ENCODE measurements at places on chromosomes 12 and 14. TPM values are rescaled to one million over a fixed set of nuclear protein-coding genes. Genes with fewer than 3 reads are reported as not detected.

DNA sequence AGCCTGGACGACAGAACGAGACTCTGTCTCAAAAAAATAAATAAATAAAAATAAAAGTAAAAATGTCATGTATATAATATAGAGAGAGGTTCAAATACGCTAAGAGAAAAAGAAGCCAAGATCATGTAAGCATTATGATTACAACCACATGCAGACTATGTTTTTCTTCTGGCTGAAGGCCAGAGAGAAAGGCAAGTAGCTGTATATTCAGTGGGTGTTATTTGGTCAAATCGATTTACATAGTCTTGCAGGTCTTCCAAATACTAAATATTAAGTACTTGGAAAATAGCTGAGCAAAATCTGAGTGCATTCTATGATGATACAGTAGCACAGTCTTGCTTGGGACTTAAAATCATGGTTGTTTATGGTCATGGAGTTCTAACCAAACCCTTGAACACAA, 758.0 kb downstream of the DIO2 start:
- no peak overlapping the region for H3K27ac ChIP-seq
- no peaks in the 10 kb centered on the region for H3K4me1 ChIP-seq
- no peak overlapping the region for H3K4me3 ChIP-seq
- no peak for DNase-seq

The MMP19 gene
- 3.0 TPM for total RNA-seq

The RERG gene
- 6.5 TPM for total RNA-seq

DNA sequence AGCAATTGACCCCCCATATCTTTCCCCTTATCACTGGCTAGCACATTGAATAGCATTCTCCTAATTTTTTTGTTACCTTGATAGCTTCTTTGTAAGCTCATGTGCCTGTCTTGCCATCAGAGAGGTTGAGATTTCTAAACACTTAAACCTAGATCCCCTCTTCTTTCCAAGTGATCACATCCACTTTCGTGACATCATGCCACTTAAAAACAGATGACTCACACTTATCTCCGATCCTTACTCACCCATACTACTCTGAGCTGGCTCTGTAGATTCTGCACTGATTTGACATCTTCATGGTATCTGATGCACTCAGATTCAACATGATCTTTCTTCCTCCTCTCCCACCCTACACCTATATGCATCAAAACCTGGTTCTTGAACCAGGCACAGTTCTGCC, 10.5 kb downstream of the GPR137C start:
- H3K4me1 ChIP-seq = no peaks in the 10 kb centered on the region
- H3K27ac ChIP-seq = no peak overlapping the region

- no peaks in the 10 kb centered on the region for H3K27me3 ChIP-seq
- H3K4me1 ChIP-seq = peaks cover 30% of the 10 kb centered on the region
- H3K36me3 ChIP-seq = no peaks in the 10 kb centered on the region
- H3K27ac ChIP-seq = peak overlapping the region; percentile 90
- H3K4me3 ChIP-seq = peak overlapping the region; percentile 68
- DNase-seq = no peak
Observed at GRCh38 chr14:50829489-50830043, 1.4 kb downstream of the NIN start.

GRCh38 chr12:1469070-1469469, 125.3 kb downstream of the FBXL14 start:
- no peak overlapping the region for H3K27ac ChIP-seq
- no peak overlapping the region for H3K4me3 ChIP-seq
- no peaks in the 10 kb centered on the region for H3K27me3 ChIP-seq
- peaks cover 7% of the 10 kb centered on the region for H3K4me1 ChIP-seq
- DNase-seq = no peak

GRCh38 chr12:132075026-132075713, 68.9 kb downstream of the DDX51 start:
- no peaks in the 10 kb centered on the region for H3K4me1 ChIP-seq
- H3K4me3 ChIP-seq = no peak overlapping the region
- DNase-seq = no peak
- H3K27me3 ChIP-seq = no peaks in the 10 kb centered on the region

DNA sequence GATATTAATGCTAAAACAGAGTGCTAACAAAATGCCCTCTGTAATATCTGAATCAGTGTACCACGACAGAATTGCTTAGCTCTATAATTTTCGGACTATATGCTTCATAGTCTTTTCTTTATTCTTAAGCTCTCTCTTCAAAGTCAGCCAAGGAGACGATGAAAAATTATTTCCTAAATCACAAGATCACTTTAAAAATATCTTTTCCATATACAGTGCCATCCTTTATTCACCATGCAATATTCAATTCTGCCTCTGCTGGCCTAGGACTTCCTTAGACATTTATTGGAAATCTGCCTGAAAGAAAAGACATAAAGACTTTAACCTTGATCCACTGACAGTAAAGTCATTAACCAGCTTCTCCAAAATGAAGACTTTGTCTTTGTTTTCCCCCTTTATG, 238.9 kb upstream of the BTG1 start:
- H3K4me3 ChIP-seq = no peak overlapping the region
- no peaks in the 10 kb centered on the region for H3K4me1 ChIP-seq
- H3K36me3 ChIP-seq = no peaks in the 10 kb centered on the region
- DNase-seq = no peak
- H3K27me3 ChIP-seq = no peaks in the 10 kb centered on the region
- H3K27ac ChIP-seq = no peak overlapping the region

DNA sequence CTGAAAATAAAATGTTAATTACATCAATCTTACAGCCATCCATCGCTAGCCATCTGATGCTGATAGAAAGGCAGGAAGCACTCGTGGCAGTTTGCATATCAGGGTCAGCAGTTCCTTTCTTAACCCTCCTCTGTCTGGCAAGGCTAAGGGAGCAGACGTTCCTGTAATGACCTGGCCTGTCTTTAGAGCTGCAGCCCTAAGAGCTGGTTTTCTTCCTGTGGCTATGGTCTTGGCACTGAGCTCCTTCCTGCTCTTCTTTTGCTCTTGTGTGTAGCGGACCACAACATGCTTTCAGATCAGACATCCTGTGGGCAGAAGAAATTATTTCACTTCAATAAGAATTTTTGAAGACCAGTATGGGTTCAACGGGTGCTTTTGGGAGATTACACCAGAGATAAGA, 170.4 kb downstream of the DAD1 start:
- no peaks in the 10 kb centered on the region for H3K4me1 ChIP-seq
- no peak overlapping the region for H3K27ac ChIP-seq
- no peak overlapping the region for H3K4me3 ChIP-seq
- H3K36me3 ChIP-seq = no peaks in the 10 kb centered on the region

GRCh38 chr12:45725631-45726602, 3.6 kb upstream of the ARID2 start:
- no peaks in the 10 kb centered on the region for H3K27me3 ChIP-seq
- H3K27ac ChIP-seq = peak overlapping the region; percentile 98
- DNase-seq = no peak
- no peaks in the 10 kb centered on the region for H3K36me3 ChIP-seq
- peaks cover 33% of the 10 kb centered on the region for H3K4me1 ChIP-seq
- H3K4me3 ChIP-seq = peak overlapping the region; percentile 82

- H3K27me3 ChIP-seq = no peaks in the 10 kb centered on the region
- no peaks in the 10 kb centered on the region for H3K4me1 ChIP-seq
- H3K36me3 ChIP-seq = no peaks in the 10 kb centered on the region
- H3K27ac ChIP-seq = no peak overlapping the region
Observed at GRCh38 chr12:22310709-22311108, 23.8 kb downstream of the ST8SIA1 start.

DNA sequence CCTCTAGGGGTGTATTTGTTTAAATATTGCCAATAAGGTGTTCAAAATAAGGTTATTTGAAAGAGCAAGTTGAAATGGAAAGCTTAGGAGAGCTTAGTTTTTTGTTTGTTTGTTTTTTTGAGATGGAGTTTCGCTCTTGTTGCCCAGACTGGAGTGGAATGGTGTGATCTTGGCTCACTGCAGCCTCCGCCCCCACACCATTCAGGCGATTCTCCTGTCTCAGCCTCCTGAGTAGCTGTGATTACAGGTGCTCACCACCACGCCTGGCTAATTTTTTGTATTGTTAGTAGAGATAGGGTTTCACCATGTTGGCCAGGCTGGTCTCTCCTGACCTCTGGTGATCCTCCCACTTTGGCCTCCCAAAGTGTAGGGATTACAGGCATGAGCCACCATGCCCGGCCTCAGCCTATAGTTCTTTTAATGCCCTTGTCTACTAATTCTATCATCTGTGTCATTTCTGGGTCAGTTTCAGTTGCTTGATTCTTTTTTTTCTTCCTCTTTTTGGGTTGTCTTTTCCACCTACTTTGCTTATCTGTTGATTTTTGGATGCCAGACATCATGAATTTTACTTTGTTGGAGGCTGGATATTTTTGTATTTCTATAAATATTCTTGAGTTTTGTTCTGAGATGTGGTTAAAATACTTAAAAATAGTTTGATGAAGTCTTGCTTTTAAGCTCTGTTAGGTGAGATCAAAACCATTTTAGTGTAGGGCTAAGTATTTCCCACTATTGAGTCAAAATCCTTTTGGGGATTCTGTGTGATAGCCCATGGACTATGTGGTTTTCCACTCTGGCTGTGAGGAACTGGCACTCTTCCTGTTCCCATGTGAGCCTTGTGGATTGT, 18.7 kb downstream of the RCOR1 start:
- H3K4me3 ChIP-seq = no peak overlapping the region
- no peak for DNase-seq
- H3K4me1 ChIP-seq = peaks cover 22% of the 10 kb centered on the region
- no peaks in the 10 kb centered on the region for H3K27me3 ChIP-seq

DNA sequence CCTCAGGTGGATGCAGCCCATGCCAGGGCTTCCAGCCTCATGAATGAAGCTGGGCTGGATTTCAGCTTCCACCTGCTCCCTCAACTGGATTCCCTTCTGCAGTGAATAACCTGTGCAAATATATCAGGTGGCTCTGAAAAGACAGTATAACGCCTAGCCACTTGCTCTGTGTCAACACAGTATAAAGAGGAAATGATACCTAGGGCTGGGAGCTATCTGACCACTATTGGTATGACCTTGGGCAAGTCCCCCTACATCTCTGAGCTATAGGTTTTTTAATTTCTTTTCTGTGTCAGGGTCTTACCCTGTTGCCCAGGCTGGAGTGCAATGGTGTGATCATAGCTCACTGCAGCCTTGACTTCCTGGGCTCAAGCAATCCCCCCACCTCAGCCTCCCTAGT, 19.8 kb downstream of the ISM2 start:
- no peak overlapping the region for H3K27ac ChIP-seq
- H3K36me3 ChIP-seq = no peaks in the 10 kb centered on the region
- no peaks in the 10 kb centered on the region for H3K27me3 ChIP-seq
- no peaks in the 10 kb centered on the region for H3K4me1 ChIP-seq

DNA sequence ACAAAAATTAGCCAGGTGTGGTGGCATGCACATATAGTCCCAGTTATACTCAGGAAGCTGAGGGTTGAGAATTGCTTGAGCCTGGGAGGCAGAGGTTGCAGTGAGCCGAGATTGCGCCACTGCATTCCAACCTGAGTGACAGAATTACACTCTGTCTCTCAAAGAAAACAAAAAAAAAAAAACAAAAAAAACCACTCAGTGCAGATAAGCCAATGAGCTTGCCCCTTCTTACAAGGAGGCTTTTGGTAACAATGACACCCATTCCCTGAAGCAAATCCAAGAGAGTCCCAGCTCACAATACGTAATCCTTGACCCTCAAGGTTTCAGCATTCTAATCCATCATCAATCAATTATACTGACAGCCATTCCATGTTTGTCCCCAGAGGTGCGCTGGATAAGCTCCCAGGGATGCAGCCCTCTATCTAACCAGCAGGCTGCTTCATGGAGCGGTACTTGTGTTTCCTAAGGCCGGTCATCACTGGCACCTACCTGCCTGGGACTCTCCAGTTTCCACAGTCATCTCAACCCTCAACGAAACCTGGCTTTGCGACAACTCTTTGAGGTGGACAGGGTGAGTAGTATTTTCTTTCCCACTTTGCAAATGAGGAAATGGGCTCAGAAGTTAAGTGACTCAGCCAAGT, 12.4 kb downstream of the GCN1 start:
- H3K36me3 ChIP-seq = peaks cover 74% of the 10 kb centered on the region
- peaks cover 27% of the 10 kb centered on the region for H3K4me1 ChIP-seq
- H3K27ac ChIP-seq = peak overlapping the region; percentile 81
- peak; percentile 77 for DNase-seq
- no peaks in the 10 kb centered on the region for H3K27me3 ChIP-seq

GRCh38 chr14:73467377-73467776, 9.0 kb upstream of the NUMB start:
- DNase-seq = no peak
- no peak overlapping the region for H3K27ac ChIP-seq
- H3K4me3 ChIP-seq = no peak overlapping the region
- no peaks in the 10 kb centered on the region for H3K36me3 ChIP-seq

- DNase-seq = no peak
- no peak overlapping the region for H3K4me3 ChIP-seq
- H3K27me3 ChIP-seq = no peaks in the 10 kb centered on the region
- H3K27ac ChIP-seq = no peak overlapping the region
Observed at GRCh38 chr14:68182492-68182891, 362.9 kb downstream of the RAD51B start.

The PGAM5 gene
- total RNA-seq = 36.6 TPM

DNA sequence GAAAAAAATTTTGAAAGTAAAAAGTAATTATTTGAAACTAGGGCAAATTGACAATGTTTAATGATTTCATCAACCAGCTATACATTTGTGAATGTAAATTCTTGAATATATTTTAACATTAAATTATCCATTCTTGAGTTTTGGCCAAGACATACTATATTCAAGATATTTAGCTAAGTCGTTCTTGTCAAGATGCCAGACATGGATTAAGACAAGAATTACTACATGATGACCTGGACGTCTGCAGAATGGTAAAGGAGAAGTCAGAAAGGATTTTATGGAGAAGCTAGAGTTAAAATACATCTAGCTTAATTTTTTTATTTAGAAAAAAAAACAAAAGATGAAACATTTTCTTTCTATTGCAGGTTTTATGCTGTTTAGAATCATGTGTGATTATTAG, 255.8 kb downstream of the TMTC2 start:
- no peaks in the 10 kb centered on the region for H3K36me3 ChIP-seq
- no peaks in the 10 kb centered on the region for H3K27me3 ChIP-seq
- no peaks in the 10 kb centered on the region for H3K4me1 ChIP-seq
- no peak for DNase-seq
- H3K27ac ChIP-seq = no peak overlapping the region

Measured in gastrocnemius medialis (tissue), 4 donors.